Right lobe of liver (tissue), 6 donors: ENCODE measurements at places on chromosomes 7 and 10.

- DNase-seq = no peak
Measured at GRCh38 chr7:98286701-98287485, 5.4 kb downstream of the BRI3 start.

DNA sequence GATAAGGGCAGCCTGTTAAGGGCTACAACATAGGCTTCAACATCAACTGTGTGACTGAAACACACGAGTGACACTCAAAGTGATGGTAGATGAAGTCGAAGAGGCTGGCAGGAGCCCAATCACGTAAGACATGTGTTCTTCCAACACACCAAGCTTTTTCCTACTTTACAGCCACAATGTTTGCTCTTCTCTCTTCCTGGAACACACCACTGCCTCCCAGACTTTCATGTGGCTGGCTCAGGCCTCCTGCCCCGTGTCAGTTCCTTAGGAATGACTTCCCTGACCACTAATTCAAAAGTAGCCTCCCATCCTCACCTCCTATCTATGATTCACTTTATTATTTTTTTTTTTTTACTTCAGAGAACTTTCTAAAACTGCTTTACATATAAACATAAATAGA, 209.2 kb downstream of the GPAM start:
- no peak for DNase-seq

DNA sequence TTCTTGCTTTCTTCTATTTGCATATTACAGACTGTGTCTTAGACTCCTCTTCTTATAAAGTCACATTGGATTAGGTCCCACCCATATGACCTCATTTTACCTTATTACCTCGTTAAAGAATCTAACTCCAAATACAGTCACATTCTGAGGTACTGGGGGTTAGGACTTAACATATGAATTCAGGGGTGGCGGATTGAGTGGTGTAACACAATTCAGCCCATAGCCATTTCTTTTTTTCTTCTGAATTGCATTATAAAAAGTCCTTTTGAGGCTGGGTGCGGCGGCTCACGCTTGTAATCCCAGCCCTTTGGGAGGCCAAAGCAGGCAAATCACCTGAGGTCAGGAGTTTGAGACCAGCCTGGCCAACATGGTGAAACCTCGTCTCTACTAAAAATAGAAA, 6.8 kb upstream of the HERC4 start:
- no peak for DNase-seq

DNA sequence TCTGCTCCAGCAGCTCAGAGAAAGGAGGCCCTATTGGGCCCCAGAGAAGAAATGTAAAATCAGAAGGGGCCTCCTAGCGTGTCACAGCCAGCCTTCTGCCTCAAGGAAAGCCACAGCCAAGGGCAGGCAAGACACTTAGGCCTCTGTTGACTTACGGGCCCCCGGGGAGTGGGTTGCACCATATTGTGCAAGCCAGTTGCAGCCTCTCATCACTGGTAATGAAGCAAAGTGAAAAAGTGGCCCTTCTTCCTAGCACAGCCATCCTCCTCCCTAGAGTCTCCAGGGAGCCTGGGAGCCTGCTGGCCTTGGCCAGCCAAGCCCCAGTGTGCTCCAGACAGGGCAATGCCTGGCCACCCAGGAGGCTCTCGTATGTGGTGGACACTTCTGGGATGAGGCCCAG, 56.2 kb upstream of the GDF10 start:
- no peak for DNase-seq

DNA sequence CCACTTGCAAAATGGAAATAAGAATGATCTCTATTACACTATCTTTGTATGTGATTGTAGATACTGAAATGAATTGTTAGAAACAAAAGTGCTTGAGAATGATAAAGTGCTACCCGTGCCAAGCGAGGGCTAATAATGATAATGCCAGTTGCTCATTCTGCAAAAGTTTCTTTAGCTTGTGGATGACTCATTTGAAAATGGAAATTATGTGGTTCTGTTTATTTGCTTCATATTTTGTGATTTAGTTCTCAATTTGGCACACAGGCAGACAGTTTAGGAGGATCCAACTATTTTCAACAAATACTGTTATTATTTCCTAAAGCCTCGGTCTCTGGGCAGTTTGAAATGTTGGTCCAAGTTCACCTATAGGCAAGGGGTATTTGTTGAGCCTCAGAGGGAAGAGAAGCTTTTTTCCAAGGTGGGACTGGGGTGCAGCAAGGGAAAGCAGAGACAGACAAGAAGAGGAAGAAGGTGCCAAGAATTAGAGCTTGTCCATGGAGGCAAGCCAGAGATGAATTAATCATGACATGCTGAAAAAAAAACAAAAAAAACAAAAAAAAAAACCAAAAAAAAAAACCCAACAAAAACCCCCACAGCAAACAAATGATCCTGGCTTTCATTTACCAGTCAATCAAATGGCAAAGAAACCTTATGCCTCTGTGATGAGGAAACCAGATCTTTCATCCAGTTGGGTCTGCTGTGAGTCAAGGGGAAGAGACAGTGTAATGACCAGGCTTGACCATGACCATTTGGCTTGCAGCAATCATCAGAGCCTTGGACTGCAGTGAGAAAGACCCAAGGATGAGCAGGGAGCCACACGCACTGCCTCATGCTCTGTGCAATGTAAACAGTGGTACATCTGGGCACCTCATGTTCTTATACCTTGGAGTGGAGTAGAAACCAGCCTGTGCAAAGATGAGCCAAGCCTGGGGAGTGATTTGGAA, 285.0 kb upstream of the HABP2 start:
- no peak for DNase-seq

DNA sequence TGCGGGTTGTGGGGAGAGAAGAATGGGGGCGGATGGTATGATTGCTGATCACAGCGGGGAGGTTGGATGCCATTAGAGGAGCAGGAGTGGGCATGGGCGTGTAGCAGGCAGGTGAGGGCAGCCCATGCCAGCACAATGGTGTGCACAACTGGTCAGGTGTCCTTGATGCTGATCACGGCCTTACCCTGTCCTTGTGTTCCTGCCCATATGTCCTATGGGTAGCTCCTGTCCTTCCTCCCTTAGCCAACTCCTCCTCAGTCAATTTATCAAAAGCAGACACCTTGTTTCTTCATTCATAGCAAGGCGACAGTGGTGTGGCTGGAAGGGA, 30.7 kb downstream of the WDR86 start:
- no peak for DNase-seq
